Stimulated activated CD4-positive, alpha-beta T cell treated with anti-CD3 and anti-CD28 coated beads, Interleukin-4, amount 100 ng/mL, for 24 hours (primary cell): ENCODE measurements at places on chromosomes 6 and 20.

DNA sequence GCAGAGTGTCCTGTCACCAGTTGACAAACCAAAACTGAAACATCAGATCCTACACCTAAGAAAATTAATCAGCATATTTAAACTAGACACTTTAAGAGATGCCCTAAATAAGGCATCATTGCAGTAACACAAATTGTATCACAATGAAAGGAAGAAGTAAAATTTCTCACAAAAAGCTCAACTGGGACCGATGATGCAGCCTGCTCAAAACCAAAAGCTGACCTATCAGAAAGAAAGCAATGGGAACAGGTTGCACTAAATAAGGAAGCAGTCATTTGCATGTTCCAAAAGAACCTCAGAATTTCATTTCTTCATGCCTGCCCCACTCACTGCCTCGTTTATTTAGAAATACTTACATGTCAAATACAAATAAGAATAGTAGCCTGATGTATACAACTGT, 12.1 kb downstream of the HIVEP2 start:
- no peak for DNase-seq

GRCh38 chr20:36085686-36086267, 68.8 kb upstream of the EPB41L1 start:
- DNase-seq: no peak

GRCh38 chr20:20375862-20376261, 8.0 kb downstream of the INSM1 start:
- DNase-seq: no peak

GRCh38 chr6:164072240-164072666, 657.7 kb downstream of the QKI start:
- DNase-seq: no peak

DNA sequence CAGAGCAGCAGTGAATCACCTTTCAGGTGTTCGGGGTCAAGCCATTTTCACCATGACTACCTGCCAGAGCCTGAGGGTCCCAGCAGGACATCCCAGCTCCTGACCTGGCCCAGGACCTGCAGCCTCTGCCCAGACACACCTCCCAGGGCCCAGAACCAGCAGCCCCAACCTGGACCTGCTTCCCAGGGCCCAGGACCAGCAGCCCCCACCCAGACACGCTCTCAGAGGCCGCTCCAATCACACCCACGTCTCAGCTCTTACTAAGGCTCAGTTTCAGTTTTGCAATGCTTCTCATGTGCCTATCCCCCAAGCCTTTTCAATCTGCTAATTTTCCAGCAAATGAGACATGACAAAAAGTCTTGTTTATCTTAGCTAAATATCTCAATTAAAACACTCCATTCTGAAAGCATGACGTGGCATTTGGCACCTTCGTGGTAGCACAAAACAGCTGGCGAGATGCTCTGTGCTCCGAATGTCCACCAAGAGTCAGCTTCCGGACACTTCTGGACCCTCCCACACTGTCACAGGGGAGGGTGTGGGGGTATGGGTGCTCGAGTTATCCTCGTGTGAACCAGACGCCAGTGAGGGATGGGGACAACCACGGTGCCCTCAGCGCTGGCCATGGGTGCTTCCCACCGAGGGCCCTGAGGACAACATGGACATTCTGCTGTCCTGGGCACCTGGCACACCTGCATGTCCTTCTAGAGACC, 253.2 kb downstream of the DLL1 start:
- DNase-seq: no peak

DNA sequence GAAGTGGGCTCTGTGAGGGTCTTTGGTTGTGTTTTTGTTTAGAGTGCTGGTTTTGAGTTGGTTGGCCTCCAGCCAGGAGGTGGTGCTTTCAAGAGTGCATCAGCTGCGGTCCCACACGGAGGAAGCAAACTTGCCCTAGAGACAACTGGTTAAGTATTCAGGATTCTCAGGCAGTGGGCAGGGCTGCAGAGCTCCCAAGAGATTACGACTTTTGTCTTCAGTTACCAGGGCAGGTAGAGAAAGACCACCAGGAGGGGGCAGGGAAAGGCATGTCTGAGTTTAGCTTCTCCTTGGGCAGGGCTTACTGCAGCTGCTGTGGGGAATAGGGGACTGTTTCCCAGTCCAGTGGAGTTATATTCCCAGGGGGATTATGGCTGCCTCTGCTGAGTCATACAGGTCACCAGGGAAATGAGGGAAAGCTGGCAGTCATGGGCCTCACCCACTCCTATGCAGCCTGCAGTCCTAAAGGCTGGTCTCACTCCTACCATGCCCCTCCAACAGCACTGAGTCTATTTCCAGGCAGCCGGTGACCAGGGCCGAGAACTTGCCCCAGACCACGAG, 64.3 kb downstream of the TTI1 start:
- DNase-seq: no peak

GRCh38 chr6:159995405-159995804, 26.5 kb downstream of the IGF2R start:
- DNase-seq: no peak

- no peak for DNase-seq
These were observed 30.4 kb downstream of the ZC2HC1B start for GRCh38 chr6:143894655-143895054.

GRCh38 chr20:2227861-2228260, 67.9 kb upstream of the TGM3 start:
- no peak for DNase-seq

- DNase-seq: no peak
These were observed 8.7 kb downstream of the PLAGL1 start for GRCh38 chr6:143999406-143999805.

DNA sequence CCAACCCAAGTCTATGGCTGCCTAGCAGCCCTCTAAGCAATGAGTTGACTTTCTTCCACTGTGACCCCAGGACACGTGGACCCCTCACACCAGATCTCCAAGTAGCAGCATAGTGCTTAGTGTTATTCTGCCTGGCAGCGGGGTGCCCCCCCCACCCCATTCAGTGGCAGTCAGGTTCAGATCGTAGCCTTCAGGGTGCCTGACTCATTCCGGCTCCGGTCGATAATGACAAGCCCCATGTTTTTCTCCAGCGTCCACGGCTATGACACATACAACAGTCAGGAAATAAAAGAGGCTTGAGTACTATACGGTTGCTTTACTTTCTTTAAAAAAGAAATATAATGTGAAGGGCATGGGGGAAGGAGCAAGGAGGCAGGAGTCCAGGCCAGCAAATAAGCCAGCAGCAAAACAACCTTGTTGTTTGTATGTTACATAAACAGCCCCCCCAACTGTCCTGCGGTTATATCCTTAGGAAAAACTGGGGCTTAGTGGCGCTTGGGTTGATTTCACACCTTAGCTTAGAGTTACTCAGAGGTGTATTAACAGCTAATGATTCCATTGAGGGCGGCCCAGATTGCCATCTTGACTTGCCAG, 23.1 kb downstream of the GNAS start:
- no peak for DNase-seq

GRCh38 chr6:170076466-170077165, 214.3 kb downstream of the DLL1 start:
- no peak for DNase-seq

GRCh38 chr20:59565768-59566461, 38.4 kb upstream of the PHACTR3 start:
- no peak for DNase-seq

GRCh38 chr20:23244916-23245552, 105.6 kb upstream of the NXT1 start:
- DNase-seq: no peak

GRCh38 chr6:35377002-35377401, 34.6 kb downstream of the PPARD start:
- DNase-seq: no peak

GRCh38 chr6:106628658-106629102, 618 bp downstream of the RTN4IP1 start:
- DNase-seq: no peak

DNA sequence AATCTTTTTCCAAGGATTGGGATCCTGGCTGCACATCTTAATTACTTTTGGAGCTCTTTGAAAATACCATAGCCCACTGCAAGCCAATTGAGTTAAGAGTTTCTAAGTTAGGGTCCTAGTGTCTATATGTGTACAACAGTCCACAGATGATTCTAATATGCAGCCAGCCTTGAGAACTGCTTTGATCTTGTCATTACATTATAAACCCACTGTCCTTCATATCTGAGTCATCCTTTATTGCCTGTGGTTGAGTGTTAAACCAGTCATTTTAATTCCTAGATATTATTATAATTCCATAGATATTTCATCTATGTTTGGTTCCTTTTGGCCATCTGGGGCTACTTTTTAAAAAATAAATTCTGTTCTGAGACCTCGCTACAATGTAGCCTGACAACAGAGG, 24.1 kb downstream of the MCM8 start:
- DNase-seq: no peak

GRCh38 chr6:129454488-129454887, 255.5 kb downstream of the ARHGAP18 start:
- no peak for DNase-seq

- no peak for DNase-seq
These were observed 37.8 kb downstream of the ZHX3 start for GRCh38 chr20:41279546-41280225.

DNA sequence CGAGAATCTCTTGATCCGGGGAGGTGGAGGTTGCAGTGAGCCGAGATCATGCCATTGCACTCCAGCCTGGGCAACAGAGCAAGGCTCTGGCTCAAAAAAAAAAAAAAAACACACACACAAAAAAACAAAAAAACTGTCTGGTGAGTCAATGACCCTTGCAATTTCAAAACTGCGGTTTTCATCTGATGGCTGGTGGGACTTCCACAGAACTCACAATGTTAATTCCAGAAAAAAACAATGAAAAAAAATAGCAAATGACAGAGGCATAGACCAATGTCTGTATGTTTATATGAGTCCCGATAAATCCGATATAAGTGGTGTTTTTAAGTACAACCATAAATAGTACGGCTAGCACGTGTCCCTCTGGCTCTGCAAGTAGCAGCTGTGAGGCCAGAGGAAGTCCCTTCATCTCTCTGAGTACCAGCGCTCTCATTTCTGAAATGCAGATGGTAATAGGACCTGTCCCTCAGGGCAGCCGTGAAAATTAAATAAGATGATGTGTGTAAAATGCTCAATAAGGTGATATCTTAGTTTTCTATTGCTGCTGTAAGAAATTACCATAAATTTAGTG, 21.9 kb upstream of the PTPN1 start:
- DNase-seq: no peak

- no peak for DNase-seq
These were observed 450.2 kb downstream of the CDC5L start for GRCh38 chr6:44837741-44838140.

DNA sequence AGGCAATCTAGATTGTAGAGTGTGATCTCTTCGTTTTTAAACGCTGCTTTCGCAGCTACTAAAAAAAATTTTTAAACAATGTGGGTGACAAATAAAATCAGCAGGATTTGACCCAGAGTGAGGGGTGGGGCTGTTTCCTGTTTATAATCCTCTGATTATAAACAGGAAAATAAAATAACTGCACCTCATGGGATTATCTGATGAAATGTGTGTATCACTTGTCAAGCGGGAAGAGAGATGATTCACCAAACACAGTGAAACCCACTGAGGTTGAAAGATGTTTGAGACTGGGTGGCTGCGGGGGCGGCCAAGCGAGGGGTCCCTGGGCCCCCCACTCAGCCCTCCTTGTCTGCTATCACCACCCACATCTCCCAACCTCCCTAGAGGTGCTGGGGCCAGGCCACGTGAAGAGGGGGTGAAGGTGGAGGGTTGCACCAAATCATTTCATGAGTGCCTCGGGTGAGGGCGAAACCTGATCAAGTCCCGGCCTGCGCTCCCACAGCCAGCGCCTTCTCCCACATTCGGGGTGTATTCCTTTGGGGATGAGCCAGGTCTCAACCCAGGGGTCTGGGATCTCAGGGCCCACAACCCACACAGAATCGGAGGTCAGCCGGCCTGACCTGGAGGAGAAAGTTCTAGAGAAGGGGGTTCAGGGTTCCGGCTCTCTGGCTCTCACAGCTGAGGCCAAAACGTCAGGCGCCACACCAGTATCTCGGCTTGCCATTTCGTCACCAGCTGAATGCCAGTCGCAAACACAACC, 212.5 kb downstream of the BMP7 start:
- no peak for DNase-seq

DNA sequence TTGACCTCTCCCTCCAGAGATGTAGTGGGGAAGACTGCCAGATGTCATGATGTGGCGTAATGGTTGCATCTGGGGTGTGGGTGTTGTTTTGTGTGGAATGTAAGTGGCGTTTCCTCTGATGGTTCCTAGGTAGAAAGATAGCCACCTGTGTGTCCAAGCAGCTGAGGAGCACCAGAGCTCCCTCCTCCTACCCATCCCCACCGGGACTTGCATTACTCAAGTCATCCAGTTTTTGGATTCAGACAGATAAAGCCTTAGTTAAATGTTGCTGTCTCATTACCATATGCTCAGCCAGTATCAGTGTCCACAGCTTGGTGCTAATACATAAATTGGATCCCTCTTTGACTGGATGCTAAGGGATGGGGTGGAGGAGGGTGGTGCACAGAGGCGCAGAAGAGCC, 282.3 kb downstream of the TBC1D7 start:
- DNase-seq: no peak

GRCh38 chr20:29762620-29763019, 1494.8 kb upstream of the DEFB115 start:
- no peak for DNase-seq

GRCh38 chr6:153873541-153873940, 165.5 kb upstream of the OPRM1 start:
- no peak for DNase-seq

- no peak for DNase-seq
These were observed 28.8 kb downstream of the GCM1 start for GRCh38 chr6:53119772-53120409.

DNA sequence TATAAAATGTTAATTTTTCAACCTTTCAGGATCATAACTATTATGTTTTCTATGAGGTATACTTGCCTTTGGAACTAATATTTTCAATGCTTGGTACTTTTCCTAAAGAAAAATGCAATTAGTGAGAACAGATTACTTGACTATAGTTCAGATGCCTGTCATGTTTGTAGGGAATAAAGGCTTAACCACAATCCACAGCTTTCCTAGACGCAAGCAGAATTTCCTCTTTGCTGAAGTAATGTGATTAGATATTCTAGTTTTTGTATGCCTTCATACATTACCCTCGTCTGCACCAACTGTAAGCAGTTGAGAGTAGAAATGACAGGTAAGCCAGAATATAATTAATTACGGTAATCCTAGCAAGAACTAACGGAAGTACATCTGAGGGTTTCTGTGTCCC, 581.4 kb upstream of the MMS22L start:
- DNase-seq: no peak

- no peak for DNase-seq
These were observed 30.1 kb downstream of the HDDC2 start for GRCh38 chr6:125271486-125272159.

GRCh38 chr6:162899148-162899547, 171.4 kb downstream of the PACRG start:
- no peak for DNase-seq

GRCh38 chr6:51959744-51960383, 127.5 kb downstream of the PKHD1 start:
- DNase-seq: peak; percentile 9

- no peak for DNase-seq
These were observed 39.4 kb downstream of the ITCH start for GRCh38 chr20:34402461-34402860.
